ENCODE measurements at places on chromosomes 4 and X.

DNA sequence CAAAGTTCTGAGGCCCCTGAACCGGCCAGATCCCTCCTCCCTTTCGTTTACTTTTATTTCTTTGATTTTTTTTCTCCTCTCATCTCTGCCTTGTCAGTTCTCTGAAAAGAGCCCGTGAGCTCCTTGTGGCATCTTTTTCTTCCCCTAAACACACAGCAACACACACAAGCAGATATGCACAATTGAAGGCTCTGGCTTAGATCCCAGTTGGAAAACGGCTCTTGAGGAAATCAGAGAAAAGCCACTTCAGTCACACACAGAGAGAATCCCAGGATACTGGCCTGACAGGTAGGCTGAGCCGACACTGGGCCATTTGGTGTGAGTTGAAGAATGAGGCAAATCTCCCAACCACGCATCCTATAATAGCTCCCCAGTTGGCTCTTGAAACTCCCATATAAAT lies 12.9 kb downstream of the DIPK2B start:
- DNase-seq = no peak

DNA sequence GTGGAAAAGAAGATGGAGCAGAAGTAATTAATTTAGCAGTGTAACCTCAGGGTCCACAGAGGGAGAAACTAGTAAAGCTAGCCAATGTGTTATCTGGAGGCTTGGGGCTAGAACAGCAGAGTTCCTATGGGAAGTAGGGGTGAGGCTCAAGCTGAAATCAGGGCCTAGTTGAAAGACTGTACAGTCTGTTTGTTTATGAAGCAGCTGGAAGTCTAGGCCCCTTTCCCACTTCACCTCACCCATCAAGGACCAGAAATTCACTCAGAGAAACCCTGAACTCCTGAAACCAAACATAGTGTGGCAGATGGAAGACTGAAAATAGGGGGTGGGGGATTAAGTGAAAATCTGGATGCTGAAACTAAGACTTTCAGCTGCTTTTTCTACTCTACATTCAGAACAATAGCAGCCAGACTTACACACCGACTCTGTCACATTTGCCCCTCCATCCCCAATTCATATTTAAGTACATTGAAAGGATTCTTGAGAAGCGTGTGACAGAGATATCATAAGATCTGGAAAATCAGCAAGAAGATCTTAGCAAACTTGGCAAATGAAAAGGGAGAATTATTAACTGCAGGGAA lies 32.6 kb upstream of the FAM241A start:
- no peak for DNase-seq

DNA sequence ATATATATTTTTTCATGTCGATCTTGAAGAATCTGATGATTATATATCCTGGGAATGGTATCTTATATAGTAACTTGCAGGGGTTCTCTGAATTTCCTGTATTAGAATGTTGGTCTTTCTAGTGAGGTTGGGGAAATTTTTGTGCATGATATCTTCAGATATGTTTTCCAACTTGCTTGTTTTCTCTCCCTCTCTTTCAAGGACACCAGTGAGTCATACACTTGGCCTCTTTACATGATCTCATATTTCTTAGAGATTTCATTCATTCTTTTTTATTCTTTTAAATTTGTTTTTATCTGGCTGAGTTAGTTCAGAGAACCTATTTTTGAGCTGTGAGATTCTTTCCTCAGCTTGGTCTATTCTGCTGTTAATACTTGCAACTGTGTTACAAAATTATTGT lies 27.2 kb upstream of the C4orf17 start:
- no peak for DNase-seq

DNA sequence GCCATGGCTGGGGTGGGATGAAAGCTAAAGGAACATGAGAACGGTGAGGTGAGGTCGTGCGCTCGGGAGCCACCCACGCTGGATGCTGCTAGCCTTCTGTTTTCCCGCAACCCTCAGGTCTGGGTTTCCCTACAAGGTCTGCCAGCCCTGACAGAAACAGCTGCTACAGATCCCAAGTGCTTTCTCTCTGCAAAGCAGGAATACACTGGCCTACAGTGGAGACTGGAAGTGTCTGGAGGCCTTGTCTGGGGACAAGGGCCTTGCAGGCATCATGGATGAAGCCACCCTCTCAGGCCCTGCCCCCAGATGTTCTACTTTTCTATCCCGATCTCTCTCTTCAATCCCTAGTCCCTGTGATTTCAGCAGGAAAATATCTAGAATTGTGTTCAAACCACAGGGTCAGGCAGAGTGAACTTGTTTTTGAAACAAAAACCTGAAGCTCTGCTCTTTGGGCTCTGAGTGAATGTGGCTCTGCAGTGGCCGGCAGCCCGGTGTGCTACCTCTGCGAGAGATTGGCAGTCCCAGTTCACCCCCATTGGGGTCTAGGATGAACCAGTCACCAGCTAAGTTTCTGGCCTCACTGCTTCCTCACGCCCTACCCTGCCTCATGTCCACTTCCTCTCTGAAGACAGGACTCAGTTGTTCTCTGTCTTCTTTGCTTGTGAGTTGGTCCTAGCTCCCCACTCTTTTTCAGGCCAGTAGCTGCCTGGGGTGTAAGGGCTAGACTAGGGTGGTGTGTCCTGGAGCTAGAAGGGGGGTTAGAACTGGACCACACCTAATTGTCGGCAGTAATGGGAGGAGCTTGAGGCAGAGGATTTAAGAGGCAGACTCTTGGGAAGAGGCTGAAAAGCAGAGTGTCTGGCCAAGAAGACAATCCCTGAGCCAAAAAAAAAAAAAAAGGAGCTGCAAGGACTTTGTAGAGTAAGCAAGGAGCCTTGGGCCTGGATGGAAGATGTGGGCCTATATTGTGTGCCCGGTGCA lies 89.6 kb downstream of the RTL5 start:
- peak; percentile 34 for DNase-seq

- no peak for DNase-seq
Observed at GRCh38 chr4:4439782-4440181, 52.9 kb downstream of the NSG1 start.

- DNase-seq = no peak
Observed at GRCh38 chr4:109411964-109412363, 21.7 kb upstream of the SEC24B start.
